ENCODE measurements at places on chromosomes 16 and 17.

DNA sequence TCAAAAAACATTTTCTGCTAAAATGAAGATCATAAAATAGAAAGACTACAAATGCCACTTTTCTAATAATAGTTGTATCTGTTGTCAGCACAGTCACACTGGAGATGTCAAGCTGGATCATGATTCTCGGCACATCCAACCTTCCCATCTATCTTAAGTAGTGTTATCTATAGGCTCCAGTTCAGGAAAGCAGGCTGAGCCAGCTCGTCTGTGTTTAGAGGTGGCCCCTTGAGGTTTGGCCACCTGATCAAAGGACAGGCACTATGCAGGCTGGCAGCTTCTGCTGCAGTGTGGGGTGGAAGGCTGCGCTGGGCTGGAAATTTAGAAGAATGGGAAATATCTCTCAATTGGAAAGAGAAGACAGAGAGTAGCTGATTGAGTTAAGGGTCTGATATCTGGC, 32.4 kb downstream of the SMYD4 start:
- DNase-seq, result no peak

DNA sequence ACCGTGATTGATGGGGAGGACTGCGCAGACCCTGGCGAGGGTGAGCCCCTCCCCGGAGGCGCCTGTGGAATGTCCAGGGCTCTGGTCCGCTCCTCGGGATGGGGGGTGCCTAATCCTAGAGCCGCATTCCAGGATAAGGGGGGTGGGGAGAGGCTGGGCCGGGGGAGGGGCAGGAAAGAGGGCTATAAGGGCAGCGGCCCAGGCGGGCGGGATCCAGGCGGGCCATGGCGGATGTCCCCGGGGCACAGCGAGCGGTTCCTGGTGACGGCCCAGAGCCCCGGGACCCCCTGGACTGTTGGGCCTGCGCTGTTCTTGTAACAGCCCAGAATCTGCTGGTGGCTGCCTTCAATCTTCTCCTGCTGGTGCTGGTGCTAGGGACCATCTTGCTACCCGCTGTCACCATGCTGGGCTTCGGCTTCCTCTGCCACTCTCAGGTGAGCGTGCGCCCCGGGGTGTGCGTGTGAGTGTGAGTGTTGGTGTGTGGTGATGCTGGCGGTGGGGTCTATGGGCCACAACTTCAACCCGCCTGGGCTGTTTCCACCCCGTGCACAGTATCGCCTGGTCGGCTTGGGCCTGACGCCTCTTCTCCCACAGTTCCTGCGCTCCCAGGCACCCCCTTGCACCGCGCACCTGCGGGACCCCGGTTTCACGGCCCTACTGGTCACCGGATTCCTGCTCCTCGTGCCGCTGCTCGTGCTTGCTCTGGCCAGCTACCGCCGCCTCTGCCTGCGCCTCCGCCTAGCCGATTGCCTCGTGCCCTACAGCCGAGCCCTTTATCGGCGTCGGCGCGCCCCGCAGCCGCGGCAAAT, at the start of gene TMEM88:
Gene TMEM88 (plus strand): TSS at position 216 of the 809 bp plus-strand sequence. CDS start 9 bp downstream, at position 225.
- no peak for DNase-seq

DNA sequence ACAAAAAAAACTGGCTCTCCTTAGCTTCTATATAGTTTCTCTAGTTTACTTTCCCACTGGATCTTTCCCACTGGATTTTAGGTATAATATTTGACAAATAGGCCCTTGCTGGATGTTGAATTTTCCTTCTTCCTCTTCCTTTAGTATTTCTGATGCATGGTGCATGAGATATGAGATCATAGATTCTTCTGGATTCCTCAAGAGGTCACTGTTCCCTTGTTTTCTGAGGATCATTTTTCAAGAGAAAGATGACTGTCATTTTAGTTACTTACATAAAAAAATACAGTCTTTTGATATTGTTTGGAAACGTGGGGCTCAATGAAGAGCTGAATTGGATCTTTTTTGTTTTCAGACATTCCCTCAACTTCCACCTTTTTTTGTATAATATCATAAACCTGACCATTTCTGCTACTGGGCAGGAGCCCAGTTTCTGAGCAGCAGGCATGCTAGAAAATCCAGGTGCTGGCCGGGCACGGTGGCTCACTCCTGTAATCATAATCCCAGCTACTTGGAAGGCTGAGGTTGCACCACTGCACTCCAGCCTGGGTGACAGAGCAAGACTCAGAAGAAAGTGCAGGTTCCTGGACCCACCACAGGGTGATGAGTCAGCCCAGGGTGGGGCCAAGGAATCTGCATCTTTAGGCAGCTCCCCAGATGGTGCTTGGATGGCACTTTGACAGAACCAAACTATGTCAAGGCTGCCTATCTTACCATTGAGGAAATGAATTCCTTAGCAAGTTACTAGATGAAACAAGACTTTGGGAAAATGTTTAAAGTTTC, 70.3 kb downstream of the SDR42E1 start:
- DNase-seq, result no peak

DNA sequence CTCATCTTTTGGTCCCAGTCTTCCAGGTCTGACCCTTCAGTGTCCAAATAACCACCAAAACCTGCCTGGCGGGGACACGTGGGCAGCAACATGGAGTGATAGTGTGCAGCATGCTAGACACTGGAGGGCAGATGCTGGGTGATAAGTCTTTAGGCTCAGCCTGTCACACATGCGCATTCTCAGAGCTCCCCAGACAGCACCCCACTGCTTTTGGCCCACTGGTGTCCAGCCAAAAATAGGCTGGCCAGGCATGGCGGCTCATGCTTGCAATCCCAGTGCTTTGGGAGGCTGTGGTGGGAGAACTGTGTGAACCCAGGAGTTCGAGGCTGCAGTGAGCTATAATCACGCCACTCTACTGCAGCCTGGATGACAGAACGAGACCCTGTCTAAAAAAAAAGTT, 12.3 kb downstream of the GINS2 start:
- no peak for DNase-seq

DNA sequence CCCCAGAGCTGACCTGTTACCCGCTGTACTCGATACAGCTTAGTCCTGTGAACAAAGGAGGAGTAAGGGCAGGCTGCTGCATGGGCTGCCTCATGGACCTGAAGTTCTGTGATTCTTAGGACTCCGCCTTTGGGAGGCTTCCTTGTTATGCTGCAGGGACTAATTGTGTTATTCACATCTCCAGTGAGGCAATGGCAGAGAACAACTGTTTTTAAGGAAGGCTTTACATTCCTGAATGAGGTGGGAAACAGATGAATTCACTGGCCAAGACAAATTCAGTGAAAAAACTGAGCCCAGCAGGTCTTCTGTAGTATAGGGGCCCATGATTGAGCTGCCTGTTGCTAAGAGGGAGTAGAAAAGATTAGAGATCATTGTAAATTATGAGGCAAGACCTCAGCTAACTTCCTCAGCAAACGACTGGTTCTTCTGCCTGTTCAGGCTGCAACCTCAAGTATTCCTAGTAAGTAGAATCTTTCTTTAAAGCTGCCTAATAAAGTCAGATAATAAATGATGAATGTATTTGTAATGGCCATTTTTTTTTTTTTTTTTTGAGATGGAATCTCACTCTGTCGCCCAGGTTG, 26.3 kb downstream of the ADORA2B start:
- no peak for DNase-seq

GRCh38 chr16:83397601-83398291, 410.0 kb upstream of the HSBP1 start:
- no peak for DNase-seq

DNA sequence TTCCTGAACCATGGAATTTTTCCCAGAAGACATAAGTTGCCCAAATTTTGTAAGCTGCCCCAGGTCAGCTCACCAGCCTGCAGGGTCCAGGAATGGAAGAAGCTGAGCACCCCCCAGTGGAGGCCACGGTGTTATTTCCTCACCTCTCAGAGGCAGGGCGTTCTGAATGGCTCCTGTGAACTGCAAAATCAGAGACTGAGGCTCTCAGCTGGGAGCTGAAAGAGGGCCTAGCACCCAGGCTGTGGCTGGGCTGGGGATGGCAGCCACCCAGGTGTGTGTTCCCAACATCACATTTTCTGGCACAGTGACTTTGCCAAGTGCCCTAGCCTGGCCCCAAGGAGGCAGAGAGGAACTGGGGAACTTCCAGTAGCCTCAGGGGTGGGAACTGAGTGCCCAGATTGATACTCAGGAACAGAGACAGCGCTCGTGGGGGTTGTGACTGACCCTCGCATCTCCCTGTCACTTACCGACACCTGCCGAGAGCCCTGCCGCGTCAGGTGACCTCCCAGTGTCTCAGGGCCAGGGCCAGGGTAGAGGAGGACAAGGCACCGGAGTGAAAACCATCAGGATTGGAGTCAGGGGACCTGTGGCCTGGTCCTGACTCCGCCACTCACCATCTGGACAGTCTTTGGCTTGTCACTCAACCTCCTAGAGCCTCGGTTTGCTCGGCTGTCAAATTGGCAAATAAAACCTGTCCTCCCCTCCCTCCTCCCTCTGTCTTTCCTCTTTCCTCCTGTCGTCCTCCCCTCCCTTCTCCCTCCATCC, 11.3 kb downstream of the CACNG4 start:
- no peak for DNase-seq

Data from activated T-helper 1 cell treated with anti-CD3 and anti-CD28 coated beads, Interleukin-2, amount 50 U/mL, for 16 hours (primary cell).